ENCODE measurements at places on chromosomes 3 and 15. TPM values are rescaled to one million over a fixed set of nuclear protein-coding genes. Genes with fewer than 3 reads are reported as not detected.

DNA sequence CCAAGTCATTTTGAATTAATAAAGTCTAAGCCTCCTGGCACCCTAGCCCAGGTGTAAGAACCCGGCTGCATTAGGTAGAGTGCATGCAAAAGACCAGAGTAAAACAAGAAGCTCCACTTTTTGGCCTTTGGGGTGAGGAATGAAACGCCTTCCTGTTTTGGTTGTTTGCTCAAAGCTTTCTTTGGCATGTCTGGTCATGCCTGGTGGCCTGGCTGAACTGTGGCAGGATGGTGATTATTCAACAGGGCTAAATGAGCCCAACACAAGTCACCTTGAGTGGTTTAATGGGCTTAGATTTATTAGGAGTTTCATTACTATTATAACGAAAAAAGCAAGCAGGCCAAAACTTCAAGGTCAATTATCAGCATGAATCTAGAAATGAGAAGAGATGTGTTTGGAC lies 40.9 kb upstream of the LDHAL6B start:
- no peak overlapping the region for H3K4me3 ChIP-seq
- H3K27ac ChIP-seq, result peak overlapping the region; percentile 52
- no peak for DNase-seq
- H3K36me3 ChIP-seq, result peaks cover 17% of the 10 kb centered on the region

GRCh38 chr3:197878427-197878826 lies 71.6 kb upstream of the RPL35A start:
- H3K27me3 ChIP-seq, result no peaks in the 10 kb centered on the region
- no peak overlapping the region for H3K27ac ChIP-seq
- H3K4me3 ChIP-seq, result no peak overlapping the region
- peaks cover 27% of the 10 kb centered on the region for H3K36me3 ChIP-seq
- no peaks in the 10 kb centered on the region for H3K4me1 ChIP-seq

DNA sequence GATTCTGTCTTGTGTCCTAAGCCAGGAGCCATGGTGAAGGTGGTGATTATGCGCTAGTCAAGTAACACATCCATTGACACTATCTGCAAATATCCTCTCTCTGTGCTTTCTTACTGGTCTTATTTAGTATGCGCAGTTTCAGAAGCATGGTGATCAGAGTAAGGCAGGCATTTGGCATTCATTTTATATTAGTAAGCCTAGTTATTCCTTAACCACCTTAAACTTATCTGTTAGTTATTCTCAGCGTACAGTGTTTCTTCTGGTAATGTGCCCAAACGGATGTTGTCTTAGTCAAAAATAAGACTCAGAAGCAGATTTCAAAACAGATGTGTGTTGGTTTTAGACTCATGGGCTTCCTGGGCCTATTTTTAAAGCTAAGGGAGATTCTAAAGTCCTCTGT lies 329.2 kb downstream of the GRM7 start:
- H3K4me1 ChIP-seq, result no peaks in the 10 kb centered on the region
- H3K4me3 ChIP-seq, result no peak overlapping the region
- no peaks in the 10 kb centered on the region for H3K36me3 ChIP-seq

- H3K4me3 ChIP-seq, result no peak overlapping the region
- DNase-seq, result no peak
- no peaks in the 10 kb centered on the region for H3K27me3 ChIP-seq
These were observed 141.8 kb upstream of the BHLHE40 start for GRCh38 chr3:4837374-4837930.

DNA sequence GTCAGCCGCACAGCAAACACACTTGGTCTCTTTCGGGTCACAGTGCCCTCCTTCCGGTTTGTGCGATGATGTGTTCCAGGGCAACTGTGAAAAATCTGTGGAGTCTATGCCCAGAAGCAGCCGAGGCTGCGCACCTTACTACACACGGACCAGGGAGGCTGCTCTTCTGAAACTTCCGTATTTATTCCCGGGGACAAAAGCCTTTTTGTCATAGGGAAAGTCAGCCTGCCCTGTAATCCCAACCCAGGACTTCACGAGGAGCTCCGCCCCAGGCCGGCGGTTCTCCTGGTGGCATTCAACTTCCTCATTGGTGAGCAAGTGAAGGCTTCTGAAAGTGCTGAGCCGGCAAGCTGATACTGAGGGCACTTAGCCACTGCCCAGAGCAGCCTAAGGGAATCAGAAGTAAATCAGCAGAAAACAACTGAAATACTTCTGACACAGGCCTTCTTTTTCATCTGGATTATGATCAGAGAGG lies 126.5 kb downstream of the FMN1 start:
- DNase-seq, result no peak
- H3K4me3 ChIP-seq, result no peak overlapping the region

- H3K27ac ChIP-seq, result peak overlapping the region; percentile 21
- DNase-seq, result peak; percentile 57
- H3K4me3 ChIP-seq, result no peak overlapping the region
- no peaks in the 10 kb centered on the region for H3K36me3 ChIP-seq
- peaks cover 2% of the 10 kb centered on the region for H3K27me3 ChIP-seq
These were observed 37.4 kb downstream of the ZNF860 start for GRCh38 chr3:32018757-32019564.

- H3K27me3 ChIP-seq, result no peaks in the 10 kb centered on the region
- no peaks in the 10 kb centered on the region for H3K36me3 ChIP-seq
- no peak overlapping the region for H3K27ac ChIP-seq
- no peak for DNase-seq
These were observed 173.1 kb upstream of the TBL1XR1 start for GRCh38 chr3:177370246-177370822.

DNA sequence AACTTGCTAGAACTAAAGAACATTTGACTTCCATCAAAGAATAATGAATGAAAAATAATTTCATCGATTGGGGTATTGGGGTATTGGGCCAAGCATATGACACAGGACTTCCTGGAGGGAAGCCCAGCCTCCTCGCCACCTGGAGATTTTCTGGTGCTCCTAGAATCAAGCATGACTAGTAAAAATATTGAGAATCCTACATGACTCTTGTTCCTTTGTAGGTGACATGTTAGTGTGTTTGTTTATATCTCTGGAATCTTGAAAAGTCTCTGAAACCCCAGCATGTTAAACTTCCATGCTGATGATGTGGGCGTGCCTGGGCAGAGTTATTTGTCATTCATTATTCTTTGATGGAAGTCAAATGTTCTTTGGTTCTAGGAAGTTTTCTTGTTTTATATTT lies 90.1 kb upstream of the EPHB3 start:
- H3K36me3 ChIP-seq, result no peaks in the 10 kb centered on the region
- no peak for DNase-seq
- H3K4me3 ChIP-seq, result no peak overlapping the region
- H3K27me3 ChIP-seq, result peaks cover 28% of the 10 kb centered on the region

DNA sequence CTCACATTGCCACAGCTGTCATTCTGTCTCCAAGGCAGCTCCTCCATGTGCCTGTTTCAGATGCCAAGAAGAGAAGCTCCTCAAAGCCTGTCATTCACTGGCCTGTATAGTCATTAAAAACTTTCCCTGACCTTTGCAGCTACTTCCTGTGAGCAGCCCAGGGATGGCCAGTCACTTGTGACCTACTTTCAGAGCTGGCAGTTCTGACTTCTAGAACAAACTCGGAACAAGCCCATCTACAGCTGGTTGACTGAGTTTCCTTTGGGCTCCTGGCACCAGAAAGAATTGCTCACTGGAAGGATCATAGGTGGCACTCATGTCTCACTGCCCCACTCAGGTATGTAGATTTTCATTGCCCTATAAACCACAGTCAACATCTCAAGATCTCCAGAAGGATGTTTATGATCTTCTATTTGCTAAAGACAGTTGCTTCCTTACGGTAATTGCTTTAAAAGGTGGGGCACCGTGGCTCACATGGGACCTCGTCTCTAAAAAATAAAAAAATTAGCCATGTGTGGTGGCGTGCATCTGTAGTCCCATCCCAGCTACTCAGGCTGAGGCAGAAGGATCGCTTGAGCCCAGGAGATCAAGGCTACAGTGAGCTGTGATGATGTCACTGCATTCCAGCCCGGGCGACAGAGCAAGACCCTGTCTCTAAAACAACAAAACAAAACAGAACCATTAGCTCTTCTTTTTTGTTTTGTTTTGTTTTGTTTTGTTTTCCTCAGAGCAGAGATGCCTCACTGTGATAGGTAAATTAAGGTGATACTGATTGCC lies 11.2 kb upstream of the ATP13A3 start:
- no peak overlapping the region for H3K4me3 ChIP-seq
- H3K36me3 ChIP-seq, result no peaks in the 10 kb centered on the region
- H3K27ac ChIP-seq, result peak overlapping the region; percentile 23
- no peak for DNase-seq
- H3K27me3 ChIP-seq, result no peaks in the 10 kb centered on the region
- H3K4me1 ChIP-seq, result peaks cover 18% of the 10 kb centered on the region

DNA sequence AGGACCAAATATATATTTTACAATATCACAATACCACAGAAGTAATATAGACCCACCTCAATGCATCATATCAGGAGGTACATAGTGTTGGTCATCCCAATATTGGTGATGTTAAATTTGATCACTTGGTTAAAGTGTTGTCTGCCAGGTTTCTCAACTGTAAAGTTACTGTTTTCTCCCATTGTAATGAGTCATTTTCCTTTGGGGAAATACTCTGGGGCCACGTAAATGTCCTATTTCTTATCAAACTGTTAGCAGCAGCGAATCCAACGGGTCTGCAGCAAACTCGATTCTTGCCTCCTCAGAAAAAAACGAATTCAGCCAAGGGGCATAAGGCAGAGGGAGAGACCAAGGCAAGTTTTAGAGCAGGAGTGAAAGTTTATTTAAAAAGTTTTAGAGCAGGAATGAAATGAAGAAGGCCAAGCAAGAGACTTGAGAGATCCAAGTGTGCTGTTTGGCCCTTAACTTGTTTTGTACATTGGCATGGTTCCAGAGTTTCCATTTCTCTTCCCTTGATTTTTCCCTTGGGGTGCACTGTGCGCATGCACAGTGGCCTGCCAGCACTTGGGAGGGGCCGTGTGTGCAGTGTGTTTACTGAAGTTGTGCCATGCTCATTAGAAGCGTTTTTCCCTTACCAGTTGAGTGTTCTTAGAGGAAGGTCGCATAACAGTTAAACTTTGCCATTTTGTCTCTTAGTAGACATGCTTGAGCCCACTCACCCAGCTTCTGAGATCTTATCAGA lies 512.5 kb downstream of the AGBL1 start:
- no peak overlapping the region for H3K27ac ChIP-seq
- no peaks in the 10 kb centered on the region for H3K36me3 ChIP-seq
- H3K4me3 ChIP-seq, result no peak overlapping the region
- H3K27me3 ChIP-seq, result no peaks in the 10 kb centered on the region
- no peak for DNase-seq

DNA sequence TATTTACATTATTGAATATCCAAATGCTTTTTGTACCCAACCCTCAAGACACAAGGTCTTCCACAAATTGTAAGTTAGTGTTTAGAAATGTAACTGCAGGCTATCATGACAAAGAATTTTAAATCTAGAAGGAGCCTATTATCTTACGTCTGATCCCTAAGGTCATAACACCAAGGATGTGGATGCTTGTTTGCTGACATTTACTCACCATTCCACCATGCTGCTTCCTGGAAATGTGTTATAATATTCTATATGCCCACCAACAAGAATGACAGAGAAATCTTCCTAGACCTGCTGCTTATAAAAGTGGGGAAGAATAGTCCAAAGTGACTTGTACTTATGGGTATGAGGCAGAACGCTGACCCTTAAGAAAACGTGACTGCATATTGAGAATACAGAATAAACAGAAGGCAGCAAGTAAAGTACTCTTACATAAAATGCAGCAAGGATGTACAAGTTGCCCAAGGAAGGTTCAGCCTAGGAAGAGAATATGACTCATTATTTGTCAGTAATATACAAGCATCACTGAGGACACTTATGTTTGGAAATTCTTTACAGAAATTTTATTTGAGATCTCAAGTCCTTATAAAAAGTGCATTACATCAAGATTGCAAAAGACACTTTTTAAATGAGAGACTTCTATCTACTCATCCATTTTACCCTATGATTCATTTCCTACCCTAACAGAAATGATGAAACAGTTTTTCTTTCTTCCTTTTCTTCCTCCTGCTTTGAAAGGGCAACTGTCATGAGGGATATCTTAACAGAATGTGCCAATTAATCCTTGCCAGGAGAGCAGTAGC lies 59.6 kb downstream of the ESYT3 start:
- no peaks in the 10 kb centered on the region for H3K36me3 ChIP-seq
- peak; percentile 87 for DNase-seq
- no peaks in the 10 kb centered on the region for H3K27me3 ChIP-seq
- no peak overlapping the region for H3K27ac ChIP-seq

GRCh38 chr3:106824856-106825255 lies 552.4 kb upstream of the CCDC54 start:
- H3K4me3 ChIP-seq, result no peak overlapping the region
- H3K4me1 ChIP-seq, result peaks cover 8% of the 10 kb centered on the region

DNA sequence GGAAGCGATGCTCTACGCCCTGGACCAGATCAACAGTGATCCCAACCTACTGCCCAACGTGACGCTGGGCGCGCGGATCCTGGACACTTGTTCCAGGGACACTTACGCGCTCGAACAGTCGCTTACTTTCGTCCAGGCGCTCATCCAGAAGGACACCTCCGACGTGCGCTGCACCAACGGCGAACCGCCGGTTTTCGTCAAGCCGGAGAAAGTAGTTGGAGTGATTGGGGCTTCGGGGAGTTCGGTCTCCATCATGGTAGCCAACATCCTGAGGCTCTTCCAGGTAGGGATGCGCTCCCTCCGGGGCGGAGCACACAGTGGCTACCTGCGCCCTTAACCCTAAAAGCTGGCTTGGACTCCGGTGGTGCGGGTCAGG lies 698 bp downstream of the GRM7 start:
- DNase-seq, result no peak
- H3K27me3 ChIP-seq, result no peaks in the 10 kb centered on the region
- no peak overlapping the region for H3K27ac ChIP-seq
- H3K4me1 ChIP-seq, result no peaks in the 10 kb centered on the region
- H3K4me3 ChIP-seq, result no peak overlapping the region
- H3K36me3 ChIP-seq, result no peaks in the 10 kb centered on the region

DNA sequence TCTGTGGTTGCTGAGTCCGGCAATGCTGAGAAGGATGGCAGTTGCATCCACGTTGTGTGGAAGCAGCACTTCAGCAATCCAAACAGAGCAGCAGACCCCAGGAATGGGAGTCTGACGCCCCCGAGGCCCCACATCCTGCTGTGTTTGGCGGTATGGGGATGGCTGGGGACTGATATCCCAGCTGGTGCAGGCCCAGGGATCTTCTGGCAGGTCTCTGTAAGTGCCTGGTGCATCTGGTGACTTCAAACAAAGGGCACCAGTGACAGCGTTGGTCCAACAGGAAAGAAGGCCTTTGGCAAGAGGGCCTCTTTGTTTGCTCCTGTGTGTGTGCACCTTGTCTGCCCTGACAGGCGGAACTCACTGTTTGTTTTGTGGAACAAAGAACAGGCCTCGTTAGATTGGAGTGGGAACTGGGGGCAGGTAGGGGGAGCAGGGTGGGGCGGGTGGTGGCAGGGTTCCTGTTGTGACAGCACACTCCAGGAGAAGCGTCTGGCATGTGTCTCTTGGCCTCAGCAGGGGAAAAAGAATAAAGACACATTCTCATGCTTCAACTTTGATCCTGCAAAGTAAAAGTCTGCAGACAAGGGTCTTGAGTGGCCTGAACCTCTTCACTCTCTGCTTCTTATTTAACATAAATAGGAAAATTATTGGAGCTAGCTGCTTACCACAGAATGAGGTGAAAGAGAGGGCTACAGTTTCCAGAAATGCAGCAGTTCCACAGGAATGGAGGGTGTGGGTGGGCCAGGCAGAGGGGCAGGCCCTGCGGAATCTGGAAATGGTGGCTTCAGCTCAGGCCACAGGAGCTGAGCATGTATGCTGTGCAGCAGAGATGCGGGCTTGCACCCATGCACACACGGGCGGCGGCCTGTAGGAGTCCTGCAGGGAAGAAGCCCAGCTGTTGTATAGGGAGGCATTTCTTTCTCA lies 94.5 kb upstream of the MYZAP start:
- H3K27ac ChIP-seq, result no peak overlapping the region
- DNase-seq, result no peak
- no peak overlapping the region for H3K4me3 ChIP-seq
- no peaks in the 10 kb centered on the region for H3K27me3 ChIP-seq

EPB42 gene
- not detected for total RNA-seq

LINGO1 gene
- not detected for total RNA-seq

PTH1R gene
- 0.18 TPM for total RNA-seq

GMPS gene
- total RNA-seq, result 52.5 TPM

CYP8B1 gene
- total RNA-seq, result not detected

Data from IMR-90 (cell line).